ENCODE measurements at places on chromosomes 6 and 20. TPM values are rescaled to one million over a fixed set of nuclear protein-coding genes. Genes with fewer than 3 reads are reported as not detected.

GRCh38 chr6:113758826-113759574 lies 98.1 kb upstream of the MARCKS start:
- H3K27ac ChIP-seq: no peak overlapping the region
- no peak overlapping the region for H3K4me3 ChIP-seq
- DNase-seq: no peak
- H3K27me3 ChIP-seq: no peaks in the 10 kb centered on the region
- no peaks in the 10 kb centered on the region for H3K36me3 ChIP-seq
- peaks cover 7% of the 10 kb centered on the region for H3K4me1 ChIP-seq

GRCh38 chr20:52193133-52193532 lies 1.6 kb upstream of the ZFP64 start:
- no peak overlapping the region for H3K27ac ChIP-seq
- no peaks in the 10 kb centered on the region for H3K27me3 ChIP-seq
- H3K36me3 ChIP-seq: no peaks in the 10 kb centered on the region
- no peak overlapping the region for H3K4me3 ChIP-seq

The SOBP gene
- total RNA-seq: 2.5 TPM

The C6orf120 gene
- 24.0 TPM for total RNA-seq

The SIRPB2 gene
- total RNA-seq: not detected

GRCh38 chr6:108559884-108560462 lies 744 bp upstream of the FOXO3 start:
- H3K4me1 ChIP-seq: no peaks in the 10 kb centered on the region
- peak overlapping the region; percentile 88 for H3K27ac ChIP-seq
- peaks cover 24% of the 10 kb centered on the region for H3K27me3 ChIP-seq
- no peaks in the 10 kb centered on the region for H3K36me3 ChIP-seq
- H3K4me3 ChIP-seq: peak overlapping the region; percentile 93

DNA sequence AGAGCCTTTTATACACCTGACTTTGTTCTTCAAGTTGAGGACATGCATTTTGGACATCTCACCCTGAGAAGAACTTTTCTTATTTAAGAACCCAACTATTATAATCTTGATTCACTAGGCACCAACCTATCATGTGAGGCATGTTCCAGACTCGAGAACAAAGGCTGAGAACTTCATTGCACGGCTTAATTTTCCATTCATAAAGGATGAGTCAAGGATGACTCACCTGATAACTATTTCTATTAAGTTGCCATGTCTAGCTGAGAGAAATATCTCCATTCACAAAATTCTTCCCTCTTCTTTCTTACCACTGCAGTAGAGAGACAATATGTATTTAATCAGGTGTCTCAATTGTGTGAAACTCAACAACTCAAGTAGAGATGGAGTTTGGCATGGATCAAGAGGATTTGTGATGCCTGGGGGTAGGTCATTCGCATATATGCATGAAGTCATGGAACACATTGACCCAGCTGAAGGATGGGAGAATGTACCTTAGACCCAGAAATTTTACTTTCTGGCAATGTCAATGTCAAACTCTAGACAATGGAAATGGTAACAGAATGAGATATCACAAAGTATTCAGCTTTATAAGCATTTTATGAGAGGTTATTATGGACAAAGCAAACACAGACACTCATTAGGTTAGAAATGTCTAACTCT lies 208.7 kb upstream of the PRND start:
- no peak overlapping the region for H3K27ac ChIP-seq
- H3K4me3 ChIP-seq: no peak overlapping the region
- no peaks in the 10 kb centered on the region for H3K36me3 ChIP-seq
- no peaks in the 10 kb centered on the region for H3K27me3 ChIP-seq
- DNase-seq: no peak
- H3K4me1 ChIP-seq: no peaks in the 10 kb centered on the region

DNA sequence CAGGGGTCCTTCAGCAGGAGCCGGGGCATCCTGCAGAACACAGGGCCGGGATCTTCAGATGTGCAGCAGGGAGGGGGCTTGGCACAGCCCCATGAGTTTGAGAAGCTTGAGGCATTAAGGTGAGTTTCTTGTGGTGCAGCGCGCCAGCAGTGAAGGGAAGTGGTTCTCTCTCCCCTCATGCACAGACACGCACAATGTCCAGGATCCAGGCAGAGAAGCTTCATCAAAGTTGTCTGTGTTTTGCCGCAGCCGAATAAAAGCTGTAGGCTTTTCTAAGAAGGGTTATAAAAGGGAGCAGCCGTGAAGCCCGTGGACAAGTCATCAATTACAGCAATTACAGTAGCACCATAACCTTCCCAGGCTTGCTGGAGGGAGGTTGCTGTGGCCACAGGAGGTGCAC lies 491.0 kb upstream of the CDH4 start:
- H3K4me1 ChIP-seq: no peaks in the 10 kb centered on the region
- no peak for DNase-seq
- no peak overlapping the region for H3K27ac ChIP-seq
- H3K36me3 ChIP-seq: no peaks in the 10 kb centered on the region

GRCh38 chr6:170463101-170463721 lies 89.9 kb downstream of the PSMB1 start:
- no peaks in the 10 kb centered on the region for H3K27me3 ChIP-seq
- peak; percentile 51 for DNase-seq
- no peak overlapping the region for H3K27ac ChIP-seq
- H3K36me3 ChIP-seq: no peaks in the 10 kb centered on the region

The UBD gene
- total RNA-seq: not detected

The EPPIN gene
- not detected for total RNA-seq

GRCh38 chr6:30399390-30400058 lies 54.6 kb downstream of the RPP21 start:
- H3K36me3 ChIP-seq: no peaks in the 10 kb centered on the region
- H3K4me3 ChIP-seq: no peak overlapping the region
- DNase-seq: no peak

DNA sequence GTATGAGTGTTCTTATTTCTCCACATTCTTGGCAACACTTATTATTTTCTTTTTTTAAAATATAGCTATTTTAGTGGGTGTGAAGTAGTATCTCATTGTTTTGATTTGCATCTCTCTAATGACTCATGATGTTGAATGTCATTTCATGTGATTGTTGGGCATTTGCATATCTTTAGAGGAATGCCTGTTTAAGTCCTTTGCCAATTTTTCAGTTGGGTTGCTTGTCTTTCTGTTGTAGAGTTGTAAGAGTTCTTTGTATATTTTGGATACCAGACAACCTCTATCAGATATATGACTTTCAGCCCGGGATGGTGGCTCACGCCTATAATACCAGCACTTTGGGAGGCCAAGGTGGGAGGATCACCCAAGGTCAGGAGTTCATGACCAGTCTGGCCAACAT lies 5.1 kb upstream of the POPDC3 start:
- no peak for DNase-seq
- H3K27me3 ChIP-seq: no peaks in the 10 kb centered on the region
- H3K36me3 ChIP-seq: no peaks in the 10 kb centered on the region
- H3K4me1 ChIP-seq: peaks cover 6% of the 10 kb centered on the region
- no peak overlapping the region for H3K4me3 ChIP-seq
- no peak overlapping the region for H3K27ac ChIP-seq

DNA sequence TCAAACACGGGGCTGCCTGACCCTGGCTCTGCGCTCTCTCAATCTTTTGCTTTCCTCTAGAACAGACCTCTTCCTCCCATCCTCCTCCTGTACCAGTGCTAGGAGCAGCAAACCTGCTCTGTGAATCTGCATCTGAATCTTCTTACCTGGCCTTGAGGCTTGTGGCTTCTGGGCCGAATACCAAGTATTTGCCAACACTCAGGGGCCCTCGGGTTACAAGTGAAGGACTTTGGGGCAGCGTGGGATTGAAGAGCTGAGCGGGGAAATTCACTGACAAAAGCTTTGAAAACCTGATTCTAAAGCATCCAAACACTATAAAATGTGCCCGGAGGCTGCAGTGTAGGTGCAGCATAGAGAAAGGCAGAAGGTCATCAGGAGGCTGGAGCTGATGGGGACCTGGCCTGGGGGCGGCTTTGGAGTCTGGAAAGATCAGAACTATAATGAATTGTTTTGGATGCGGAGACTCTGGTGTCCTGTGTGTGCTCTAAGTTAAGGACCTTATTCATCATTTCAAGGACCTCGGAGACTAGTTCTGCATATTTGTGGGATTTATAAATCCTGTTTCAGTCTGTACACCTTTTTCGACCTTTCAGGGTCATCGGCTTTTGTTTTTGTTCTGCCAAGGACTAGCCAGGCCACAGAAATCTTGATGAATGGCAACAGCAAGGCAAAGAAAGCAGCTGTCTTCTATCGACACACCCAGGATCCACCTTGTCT lies 16.4 kb upstream of the IGF2R start:
- no peaks in the 10 kb centered on the region for H3K27me3 ChIP-seq
- no peaks in the 10 kb centered on the region for H3K36me3 ChIP-seq
- H3K4me1 ChIP-seq: no peaks in the 10 kb centered on the region
- no peak overlapping the region for H3K4me3 ChIP-seq
- no peak overlapping the region for H3K27ac ChIP-seq
- DNase-seq: no peak

GRCh38 chr6:45571159-45571558 lies 193.4 kb upstream of the SUPT3H start:
- H3K27me3 ChIP-seq: no peaks in the 10 kb centered on the region
- no peak overlapping the region for H3K27ac ChIP-seq
- H3K4me3 ChIP-seq: no peak overlapping the region
- no peaks in the 10 kb centered on the region for H3K36me3 ChIP-seq
- no peak for DNase-seq
- peaks cover 2% of the 10 kb centered on the region for H3K4me1 ChIP-seq

DNA sequence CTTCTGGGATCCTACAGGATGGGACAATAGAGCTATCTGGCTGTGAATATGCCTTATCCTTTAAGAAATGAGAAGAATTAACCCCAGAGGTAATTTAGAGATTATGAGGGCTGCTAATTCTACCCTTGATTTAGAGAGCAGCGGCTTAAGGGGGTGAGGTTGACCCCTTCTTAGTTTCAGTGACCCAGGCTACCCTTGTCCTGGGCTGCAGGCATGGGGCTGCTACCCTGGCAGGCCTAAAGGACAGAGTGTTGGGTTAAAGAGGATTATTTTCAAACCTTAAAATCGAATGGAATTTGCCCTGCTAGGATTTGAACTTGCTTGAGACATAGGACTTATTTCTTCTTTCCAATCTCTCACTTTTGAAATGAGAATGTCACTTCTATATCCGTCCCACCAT lies 1343.4 kb downstream of the HACE1 start:
- no peak overlapping the region for H3K4me3 ChIP-seq
- no peaks in the 10 kb centered on the region for H3K36me3 ChIP-seq
- no peaks in the 10 kb centered on the region for H3K4me1 ChIP-seq
- no peak overlapping the region for H3K27ac ChIP-seq
- no peaks in the 10 kb centered on the region for H3K27me3 ChIP-seq

DNA sequence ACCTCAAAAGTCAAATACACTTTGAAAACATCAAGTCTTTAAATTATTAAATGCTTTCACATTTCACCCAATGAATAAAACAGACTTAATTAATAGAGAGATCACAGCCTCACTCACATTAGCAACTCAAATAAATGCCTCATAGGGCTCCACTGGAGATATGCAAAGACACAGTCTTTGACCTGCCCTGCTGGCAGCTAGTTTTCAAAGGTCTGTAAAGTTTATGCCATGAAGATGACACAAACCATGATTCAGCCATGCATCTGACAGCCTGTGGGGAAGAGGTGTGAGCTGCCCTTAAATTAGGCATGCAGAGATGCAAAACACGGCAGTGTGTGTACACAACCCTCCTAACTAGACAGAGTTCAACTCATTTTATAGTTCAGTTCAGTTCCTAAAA lies 83.6 kb downstream of the PAK5 start:
- no peaks in the 10 kb centered on the region for H3K4me1 ChIP-seq
- no peak overlapping the region for H3K27ac ChIP-seq
- no peak overlapping the region for H3K4me3 ChIP-seq
- H3K27me3 ChIP-seq: no peaks in the 10 kb centered on the region
- no peaks in the 10 kb centered on the region for H3K36me3 ChIP-seq

- peaks cover 18% of the 10 kb centered on the region for H3K27me3 ChIP-seq
- no peak overlapping the region for H3K27ac ChIP-seq
- no peak overlapping the region for H3K4me3 ChIP-seq
- no peaks in the 10 kb centered on the region for H3K36me3 ChIP-seq
- H3K4me1 ChIP-seq: no peaks in the 10 kb centered on the region
- no peak for DNase-seq
These were observed 51.2 kb upstream of the TPD52L1 start for GRCh38 chr6:125102411-125102810.

The SRF gene
- 33.0 TPM for total RNA-seq

The SFTA2 gene
- not detected for total RNA-seq

GRCh38 chr6:90458353-90459224 lies 128.3 kb downstream of the MAP3K7 start:
- DNase-seq: no peak
- H3K4me3 ChIP-seq: no peak overlapping the region
- H3K27ac ChIP-seq: no peak overlapping the region
- H3K27me3 ChIP-seq: no peaks in the 10 kb centered on the region
- peaks cover 4% of the 10 kb centered on the region for H3K4me1 ChIP-seq

The KCNG1 gene
- total RNA-seq: 126 TPM

The REM1 gene
- total RNA-seq: not detected

DNA sequence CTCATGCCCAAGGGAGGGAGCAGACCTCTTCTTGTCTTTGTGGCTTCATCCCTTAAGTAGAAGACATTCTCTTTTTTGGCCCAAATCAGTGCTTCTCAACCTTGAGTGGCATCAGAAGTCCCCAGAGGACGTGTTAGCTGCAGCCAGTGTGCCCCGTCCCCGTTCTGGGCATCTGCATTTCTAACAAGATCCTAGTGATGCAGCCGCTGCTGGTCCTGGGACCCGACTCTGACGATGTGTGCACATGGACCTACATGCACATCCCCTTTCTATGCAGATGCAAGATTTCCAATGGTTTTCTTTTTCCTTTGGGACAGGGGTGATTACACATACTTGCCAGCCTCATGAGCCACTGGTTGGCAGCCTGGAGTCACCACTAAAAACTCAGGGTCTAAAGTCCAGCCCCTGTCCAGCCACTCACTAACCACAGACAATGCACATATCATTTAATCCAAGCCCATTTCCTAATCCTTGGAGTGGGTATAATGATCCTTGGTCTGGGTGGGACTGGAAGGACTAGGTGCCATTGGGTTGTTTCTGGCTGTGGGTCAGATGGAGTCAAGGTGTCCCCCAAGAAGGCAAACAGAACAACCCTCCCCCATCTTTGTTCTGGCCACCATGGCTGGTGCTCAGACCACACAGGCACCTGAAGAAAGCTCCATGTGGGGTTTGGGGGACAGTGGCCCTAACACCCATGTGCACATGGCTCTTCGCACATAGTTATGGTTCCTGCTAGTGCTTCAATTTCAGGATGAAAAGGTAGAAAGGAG lies 6.4 kb downstream of the ACSS1 start:
- no peak overlapping the region for H3K4me3 ChIP-seq
- H3K27me3 ChIP-seq: peaks cover 90% of the 10 kb centered on the region
- H3K4me1 ChIP-seq: no peaks in the 10 kb centered on the region
- DNase-seq: peak; percentile 18

GRCh38 chr6:41228616-41229015 lies 467 bp downstream of the TREML4 start:
- H3K36me3 ChIP-seq: no peaks in the 10 kb centered on the region
- DNase-seq: peak; percentile 75
- no peak overlapping the region for H3K4me3 ChIP-seq
- no peak overlapping the region for H3K27ac ChIP-seq
- H3K27me3 ChIP-seq: peaks cover 8% of the 10 kb centered on the region

Measured in endodermal cell (in vitro differentiated cells).